Hepatic stellate cell (primary cell): ENCODE measurements at places on chromosomes 7 and 10.
A peak's percentile ranks its signal among the peaks of the same experiment; 100 is the strongest.

- no peak for DNase-seq
Measured at GRCh38 chr10:8568401-8568800, 513.9 kb downstream of the GATA3 start.

DNA sequence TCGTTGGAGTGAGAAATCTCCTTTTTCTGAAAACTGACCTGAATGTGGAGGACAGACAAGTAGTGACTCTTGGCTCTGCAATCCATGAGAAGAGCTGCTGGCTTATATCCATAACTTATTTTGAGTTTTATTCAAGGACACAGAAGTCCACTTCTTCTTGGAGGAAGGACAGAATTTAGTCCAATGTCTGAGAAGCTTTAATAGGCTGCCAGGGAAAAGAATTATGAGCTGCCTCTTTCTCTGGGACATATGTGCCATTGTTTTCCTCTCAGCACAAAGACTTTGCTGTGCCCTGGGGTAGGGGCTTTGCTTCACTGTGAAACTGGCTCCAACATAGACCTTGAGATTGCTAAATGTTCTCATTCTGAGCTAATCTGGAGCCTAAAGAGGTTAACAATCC lies 20.5 kb upstream of the AOC1 start:
- DNase-seq = no peak

DNA sequence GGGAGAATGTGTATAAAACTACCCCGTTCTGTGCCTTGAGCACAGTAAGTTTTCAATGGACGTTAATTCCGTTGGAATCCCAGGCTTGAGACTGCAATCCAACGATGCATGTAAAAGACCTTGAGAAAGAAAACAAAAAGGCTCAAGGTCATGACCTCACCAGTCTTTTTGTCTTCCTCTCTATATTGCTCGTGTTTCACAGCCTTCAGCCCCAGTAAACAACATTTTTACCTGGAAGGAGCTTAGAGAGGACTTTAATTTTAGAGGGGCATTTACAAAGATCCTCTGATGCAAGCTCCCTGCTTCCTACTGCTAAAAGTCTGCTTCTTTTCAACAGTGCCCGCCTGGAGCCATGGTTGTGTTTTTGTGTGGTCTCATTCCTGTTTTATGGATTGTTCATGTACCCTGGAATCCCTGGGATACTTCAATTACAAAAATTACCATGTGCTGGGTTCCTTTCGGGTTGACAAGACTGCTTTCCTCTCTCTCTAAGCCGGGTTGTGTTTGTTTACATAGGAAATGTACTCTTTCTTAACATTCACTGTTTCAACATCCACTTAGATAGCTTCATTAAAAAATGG lies 320.1 kb upstream of the NFE2L3 start:
- DNase-seq = no peak

DNA sequence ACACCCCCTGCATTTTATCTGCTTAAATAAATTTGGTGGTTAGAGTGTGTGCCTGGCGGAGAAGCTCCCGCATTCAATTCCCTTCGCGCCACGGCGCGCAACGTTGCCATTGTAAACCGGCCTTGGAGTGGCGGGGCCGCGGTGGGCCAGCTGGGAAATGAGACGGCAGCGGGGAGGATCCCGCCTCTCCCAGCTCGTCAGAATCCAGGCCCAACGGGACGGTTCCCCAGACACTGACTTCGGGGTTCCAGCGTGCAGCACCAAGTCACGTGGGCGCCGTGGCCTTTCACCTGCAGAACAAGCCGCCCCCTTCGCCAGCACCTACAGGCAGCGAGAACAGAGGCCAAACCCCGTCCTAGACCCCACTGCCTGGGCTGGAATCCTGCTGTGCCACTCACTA lies 103.4 kb downstream of the GRID1 start:
- no peak for DNase-seq

- no peak for DNase-seq
Measured at GRCh38 chr7:49119706-49120105, 195.4 kb downstream of the CDC14C start.

- DNase-seq = peak; percentile 33
Measured at GRCh38 chr7:110442381-110442837, 648.5 kb upstream of the LRRN3 start.

DNA sequence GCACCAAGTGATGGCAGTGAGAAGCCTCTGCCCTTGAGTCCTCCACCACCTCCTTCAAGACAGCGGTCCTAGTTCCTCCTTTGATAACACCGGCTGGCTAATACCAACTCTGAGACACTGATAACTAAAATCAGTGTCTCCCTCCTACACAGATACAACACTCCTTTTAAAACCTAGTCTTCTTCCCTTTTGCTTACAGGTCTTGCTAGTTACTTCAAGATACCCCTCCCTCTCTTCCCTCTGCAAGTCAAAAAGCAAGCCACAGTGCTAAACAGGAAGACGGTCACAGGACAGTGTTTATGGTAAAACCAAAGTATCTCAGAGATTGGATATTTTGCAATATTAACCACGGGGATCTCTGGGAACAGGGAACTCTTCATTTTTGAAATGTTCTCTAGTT lies 4.6 kb downstream of the AKR1B1 start:
- DNase-seq = no peak

DNA sequence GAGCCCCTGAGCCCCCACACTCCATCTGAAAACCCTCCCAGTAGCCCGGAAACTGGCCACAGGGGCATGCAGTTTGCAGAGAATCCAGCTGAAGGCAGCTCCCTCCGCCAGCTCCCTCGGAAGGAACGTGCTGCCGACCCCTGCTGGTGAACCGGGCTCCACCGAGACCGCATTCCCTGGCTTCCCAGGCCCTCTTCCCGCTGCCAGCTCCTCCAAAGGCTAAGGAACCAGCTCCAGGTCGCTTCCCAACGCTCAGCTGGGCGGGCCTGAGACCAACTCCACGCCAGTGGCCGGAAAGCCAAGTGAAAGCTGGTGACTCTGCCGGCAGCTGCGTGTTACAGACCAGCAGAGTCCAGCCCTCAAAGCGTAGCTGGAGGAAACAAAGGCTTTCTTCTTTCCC lies 35.8 kb downstream of the GPER1 start:
- DNase-seq = peak; percentile 94

- DNase-seq = no peak
Measured at GRCh38 chr10:11891776-11892486, 68.8 kb downstream of the PROSER2 start.

GRCh38 chr7:108372618-108373017 lies 83.6 kb downstream of the NRCAM start:
- DNase-seq = no peak
